Spleen (tissue), 13 donors: ENCODE measurements at places on chromosomes 1 and 21.
A peak's percentile ranks its signal among the peaks of the same experiment; 100 is the strongest.

- no peak for DNase-seq
Measured at GRCh38 chr1:27570356-27570755, 33.6 kb downstream of the AHDC1 start.

DNA sequence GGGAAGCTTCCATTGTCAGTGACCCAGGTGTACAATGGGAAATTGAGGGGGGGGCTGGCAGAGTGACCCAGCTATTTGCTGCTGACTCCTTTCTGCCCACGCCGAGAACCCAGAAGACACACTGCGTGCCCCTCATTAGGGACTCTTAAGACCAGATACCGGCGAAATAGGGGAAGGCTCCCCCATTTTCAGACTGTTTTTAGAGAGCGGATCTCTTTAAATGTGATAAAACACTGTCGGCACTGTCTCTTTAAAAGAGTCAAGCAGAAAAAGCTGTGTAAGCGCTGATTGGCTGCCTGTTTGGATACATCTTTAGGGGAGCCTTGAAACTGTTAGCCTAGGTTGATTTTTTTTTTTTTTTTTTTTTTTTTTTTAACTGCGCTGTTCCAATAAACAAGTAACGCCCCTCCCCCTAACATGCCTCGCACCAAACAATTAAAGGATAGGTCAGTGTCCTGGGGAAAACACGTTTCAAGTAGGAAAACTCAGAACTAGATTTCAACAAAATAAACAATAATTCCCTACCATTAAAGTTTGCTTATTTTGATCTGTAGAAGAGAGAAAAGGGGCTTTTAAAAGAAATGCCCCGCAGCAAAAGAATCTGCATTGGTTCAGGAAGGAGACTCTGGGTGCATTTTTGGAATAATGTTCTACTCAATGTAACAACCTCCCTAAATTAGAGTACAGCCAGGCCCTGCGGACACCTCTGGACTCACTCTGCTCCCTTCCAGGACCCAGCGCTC lies 1.4 kb upstream of the SSBP3 start:
- no peak for DNase-seq

DNA sequence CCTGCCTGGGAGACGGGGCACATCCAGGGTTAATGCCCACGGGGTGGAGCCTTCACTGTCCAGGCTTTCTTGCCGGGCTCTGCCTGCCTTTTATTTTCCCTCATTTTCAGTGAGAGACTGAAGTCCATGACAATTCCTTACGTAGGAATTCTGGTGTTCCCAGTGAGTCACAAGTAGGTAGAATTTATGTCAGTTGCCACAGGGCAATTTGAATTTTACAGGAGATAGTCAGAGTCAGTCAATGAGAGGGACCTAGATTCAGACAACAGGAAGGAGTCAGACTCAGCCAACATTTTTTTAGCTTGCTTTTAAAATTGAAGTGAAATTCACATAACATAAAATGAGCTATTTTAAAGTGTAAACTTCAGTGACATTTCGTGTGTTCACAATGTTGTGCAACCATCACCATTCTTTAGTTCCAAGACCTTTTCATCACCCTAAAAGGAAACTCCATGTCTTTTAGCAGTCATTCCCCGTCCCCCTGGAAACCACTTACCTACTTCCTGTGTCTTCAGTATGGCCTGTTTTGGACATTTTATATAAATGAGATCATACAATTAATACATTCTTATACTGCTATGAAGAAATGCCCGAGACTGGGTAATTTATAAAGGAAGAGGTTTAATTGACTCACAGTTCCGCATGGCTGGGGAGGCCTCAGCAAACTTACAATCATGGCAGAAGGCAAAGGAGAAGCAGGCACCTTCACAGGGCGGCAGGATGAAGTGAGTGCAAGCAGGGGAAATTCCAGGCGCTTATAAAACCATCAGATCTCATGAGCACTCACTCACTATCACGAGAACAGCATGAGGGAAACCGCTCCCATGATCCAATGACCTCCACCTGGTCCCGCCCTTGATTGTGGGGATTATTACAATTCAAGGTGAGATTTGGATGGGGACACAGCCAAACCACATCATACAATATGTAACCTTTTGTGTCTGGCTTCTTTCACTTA lies 14.6 kb downstream of the AJAP1 start:
- no peak for DNase-seq

DNA sequence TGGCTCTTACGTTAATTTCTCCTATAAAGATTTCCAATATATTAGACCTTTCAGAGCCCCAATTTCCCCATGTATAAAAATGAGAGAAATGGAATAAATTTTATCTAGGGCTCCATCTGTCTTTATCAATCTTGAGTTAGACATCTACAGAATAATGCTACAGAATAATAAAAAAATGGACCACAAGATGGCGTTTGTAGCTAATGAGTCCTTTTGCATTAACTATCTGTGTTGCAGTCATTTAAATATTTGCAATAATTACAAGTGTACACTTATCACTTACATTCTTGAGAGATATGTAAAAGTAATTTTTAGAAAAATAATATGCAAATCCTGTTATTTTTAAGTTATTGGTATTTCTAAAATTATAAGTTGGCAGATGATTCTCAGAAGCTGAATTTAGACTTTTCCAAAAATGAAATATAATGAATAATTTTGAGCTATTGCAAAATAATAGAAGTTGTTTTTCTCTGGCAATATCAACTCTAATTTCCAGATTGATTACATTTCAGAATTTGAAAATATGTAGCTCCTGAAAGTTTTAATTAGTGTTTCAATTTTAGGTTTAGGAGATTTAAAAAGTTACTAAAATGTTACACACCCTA lies 87.7 kb downstream of the SNX7 start:
- DNase-seq, result no peak

DNA sequence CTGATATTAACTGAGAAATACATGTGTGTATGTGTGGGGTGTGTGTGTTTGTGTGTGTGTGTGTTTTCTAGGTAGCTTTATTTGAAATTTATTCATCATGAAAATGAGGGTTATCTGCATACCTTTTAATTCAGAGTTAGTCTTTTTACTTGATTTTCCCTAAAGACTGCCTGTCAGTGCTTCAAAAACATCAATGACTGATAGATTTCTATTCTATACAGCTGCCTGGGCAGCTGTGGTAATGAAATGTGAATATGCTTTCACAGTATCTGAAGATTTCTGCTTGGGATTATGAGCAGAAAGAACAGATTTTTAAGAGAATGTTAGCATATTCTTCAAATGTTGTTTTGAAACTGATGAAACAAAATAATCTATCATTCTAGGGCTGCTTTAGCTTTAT lies 119.7 kb upstream of the ZRANB2 start:
- DNase-seq, result no peak

DNA sequence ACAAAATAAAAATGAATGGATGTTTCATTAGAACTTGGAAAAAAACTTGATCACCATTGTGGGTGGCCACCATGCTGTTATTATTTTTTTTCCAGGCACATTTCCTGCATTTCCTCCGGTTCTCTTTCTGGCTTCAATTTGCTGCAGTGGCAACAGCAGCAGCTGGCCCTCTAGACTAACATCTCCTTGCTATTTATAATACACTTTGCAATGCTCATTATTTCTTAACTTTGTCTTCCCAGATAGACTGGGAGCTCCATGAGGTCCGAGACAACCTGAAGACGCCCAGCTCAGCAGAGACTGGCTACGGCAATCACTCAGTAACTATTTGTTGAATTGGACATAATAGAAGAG lies 53.4 kb upstream of the ATP5PO start:
- no peak for DNase-seq

DNA sequence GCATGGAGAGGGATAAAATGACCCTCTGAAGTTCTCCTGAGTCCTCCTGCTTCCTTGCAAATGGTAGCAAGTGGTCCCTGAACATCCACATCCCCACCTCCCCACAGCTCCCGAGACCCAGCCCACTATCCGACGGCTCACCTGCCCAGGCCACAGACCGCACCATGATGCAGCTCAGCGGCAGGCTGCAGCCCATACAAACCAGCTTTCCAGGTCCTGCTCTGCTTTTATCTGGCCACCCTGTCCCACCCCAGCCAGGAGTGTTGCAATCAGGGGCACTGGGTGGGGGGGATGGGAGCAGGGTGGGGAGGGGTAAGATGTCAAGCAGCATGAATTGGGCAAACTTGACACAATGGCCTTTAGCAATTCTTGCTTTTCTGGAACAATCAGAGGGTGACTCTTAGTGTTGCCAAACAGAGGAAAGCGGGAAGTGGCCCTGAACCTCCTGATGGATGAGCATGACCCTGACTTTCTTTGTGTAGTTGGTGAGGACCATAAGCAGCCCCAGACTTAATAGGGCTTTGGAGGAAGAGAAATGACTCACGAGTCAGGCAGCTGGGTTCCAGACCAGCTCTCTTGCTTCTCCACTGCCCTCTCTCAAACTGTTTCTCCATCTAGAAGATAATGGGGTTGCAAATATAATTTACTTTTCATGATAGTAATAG lies at the start of gene CHIT1:
TSS of gene CHIT1 (minus strand) at position 203 of the 665 bp plus-strand sequence. CDS start at position 166, 37 bp downstream.
- no peak for DNase-seq

GRCh38 chr1:4149831-4150230 lies 249.8 kb upstream of the C1orf174 start:
- peak; percentile 22 for DNase-seq

GRCh38 chr1:245433561-245433960 lies 278.8 kb downstream of the KIF26B start:
- DNase-seq, result no peak

GRCh38 chr21:31339721-31340120 lies 4.3 kb downstream of the TIAM1 start:
- no peak for DNase-seq
